ENCODE measurements at places on chromosomes 2 and 18. TPM values are rescaled to one million over a fixed set of nuclear protein-coding genes. Genes with fewer than 3 reads are reported as not detected.
A peak's percentile ranks its signal among the peaks of the same experiment; 100 is the strongest.

Gene PPP1R1C
- total RNA-seq, result 13.1 TPM

GRCh38 chr2:3243804-3244203, 133.8 kb downstream of the EIPR1 start:
- no peak overlapping the region for H3K27ac ChIP-seq
- no peaks in the 10 kb centered on the region for H3K27me3 ChIP-seq

- no peaks in the 10 kb centered on the region for H3K27me3 ChIP-seq
- DNase-seq, result no peak
- H3K36me3 ChIP-seq, result no peaks in the 10 kb centered on the region
- no peak overlapping the region for H3K27ac ChIP-seq
Observed at GRCh38 chr2:172177996-172178395, 75.3 kb upstream of the DLX2 start.

GRCh38 chr2:144597894-144598593, 78.1 kb upstream of the ZEB2 start:
- H3K27me3 ChIP-seq, result no peaks in the 10 kb centered on the region
- H3K36me3 ChIP-seq, result no peaks in the 10 kb centered on the region
- H3K4me1 ChIP-seq, result no peaks in the 10 kb centered on the region
- no peak for DNase-seq
- H3K4me3 ChIP-seq, result no peak overlapping the region
- H3K27ac ChIP-seq, result no peak overlapping the region

DNA sequence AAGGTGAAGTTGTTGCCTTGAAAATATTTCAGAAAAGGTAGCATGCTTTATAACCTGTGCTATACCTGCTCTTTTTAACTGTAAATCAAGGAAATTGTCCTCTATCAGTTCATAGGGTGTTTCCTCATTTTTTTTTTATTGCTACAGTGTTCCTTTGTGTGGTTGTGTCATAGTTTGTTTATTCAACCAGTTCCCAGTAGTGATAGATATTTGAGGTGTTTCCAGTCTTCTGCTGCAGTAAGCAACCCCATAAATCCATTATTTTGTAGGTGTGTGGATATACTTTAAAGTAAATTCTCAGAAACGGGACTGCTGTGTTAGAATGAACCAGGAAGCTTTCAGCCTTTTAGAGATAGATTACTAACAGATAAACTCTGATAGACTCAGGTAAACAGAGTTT, 39.6 kb downstream of the SEMA4F start:
- H3K4me3 ChIP-seq, result no peak overlapping the region
- no peaks in the 10 kb centered on the region for H3K36me3 ChIP-seq
- no peak overlapping the region for H3K27ac ChIP-seq
- no peaks in the 10 kb centered on the region for H3K4me1 ChIP-seq

GRCh38 chr2:236284208-236284607, 20.0 kb upstream of the ASB18 start:
- H3K4me3 ChIP-seq, result no peak overlapping the region
- H3K27ac ChIP-seq, result no peak overlapping the region
- no peaks in the 10 kb centered on the region for H3K4me1 ChIP-seq
- H3K27me3 ChIP-seq, result no peaks in the 10 kb centered on the region

GRCh38 chr18:77055429-77056300, 76.9 kb downstream of the MBP start:
- no peaks in the 10 kb centered on the region for H3K27me3 ChIP-seq
- no peak overlapping the region for H3K4me3 ChIP-seq
- peak; percentile 75 for DNase-seq
- H3K4me1 ChIP-seq, result no peaks in the 10 kb centered on the region
- no peaks in the 10 kb centered on the region for H3K36me3 ChIP-seq

- H3K36me3 ChIP-seq, result no peaks in the 10 kb centered on the region
- peaks cover 15% of the 10 kb centered on the region for H3K4me1 ChIP-seq
- peak overlapping the region; percentile 91 for H3K4me3 ChIP-seq
- DNase-seq, result peak; percentile 51
- H3K27me3 ChIP-seq, result no peaks in the 10 kb centered on the region
- H3K27ac ChIP-seq, result peak overlapping the region; percentile 62
Observed at GRCh38 chr2:70994009-70994698, 519 bp downstream of the TEX261 start.

GRCh38 chr2:84302513-84303412, 156.3 kb downstream of the SUCLG1 start:
- H3K27me3 ChIP-seq, result no peaks in the 10 kb centered on the region
- H3K27ac ChIP-seq, result no peak overlapping the region
- H3K4me1 ChIP-seq, result no peaks in the 10 kb centered on the region
- no peak overlapping the region for H3K4me3 ChIP-seq
- no peaks in the 10 kb centered on the region for H3K36me3 ChIP-seq

GRCh38 chr2:23589220-23589647, 204.3 kb downstream of the KLHL29 start:
- H3K27me3 ChIP-seq, result no peaks in the 10 kb centered on the region
- no peak overlapping the region for H3K4me3 ChIP-seq
- no peak overlapping the region for H3K27ac ChIP-seq
- no peaks in the 10 kb centered on the region for H3K36me3 ChIP-seq
- no peaks in the 10 kb centered on the region for H3K4me1 ChIP-seq

DNA sequence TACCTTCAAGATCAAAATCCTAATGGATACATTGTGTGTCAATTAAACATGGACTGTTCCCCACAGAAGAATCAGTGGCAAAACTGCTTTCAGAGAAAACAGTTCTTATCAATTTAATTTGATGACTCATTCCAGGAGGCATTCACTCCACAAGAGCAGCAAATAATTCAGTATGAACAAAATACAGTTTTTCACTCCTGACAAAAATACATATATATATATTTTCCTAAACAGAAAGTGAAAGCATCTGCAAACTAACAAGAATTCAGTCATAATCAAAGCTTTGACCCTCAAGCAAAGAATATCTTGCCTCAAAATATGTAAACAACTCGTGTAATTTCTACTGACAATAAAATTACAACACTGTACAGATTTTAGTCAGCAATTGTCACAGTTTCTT, 685.1 kb upstream of the SLC8A1 start:
- no peaks in the 10 kb centered on the region for H3K36me3 ChIP-seq
- no peak overlapping the region for H3K27ac ChIP-seq
- no peak overlapping the region for H3K4me3 ChIP-seq
- no peaks in the 10 kb centered on the region for H3K4me1 ChIP-seq
- DNase-seq, result no peak

GRCh38 chr2:216644842-216645635, 11.8 kb downstream of the IGFBP2 start:
- no peaks in the 10 kb centered on the region for H3K36me3 ChIP-seq
- no peak for DNase-seq
- H3K27ac ChIP-seq, result no peak overlapping the region
- no peaks in the 10 kb centered on the region for H3K27me3 ChIP-seq

- no peak overlapping the region for H3K4me3 ChIP-seq
- no peaks in the 10 kb centered on the region for H3K4me1 ChIP-seq
- no peak overlapping the region for H3K27ac ChIP-seq
- DNase-seq, result no peak
Observed at GRCh38 chr2:133334923-133335322, 233.3 kb downstream of the NCKAP5 start.

Gene C2orf72
- 167 TPM for total RNA-seq

DNA sequence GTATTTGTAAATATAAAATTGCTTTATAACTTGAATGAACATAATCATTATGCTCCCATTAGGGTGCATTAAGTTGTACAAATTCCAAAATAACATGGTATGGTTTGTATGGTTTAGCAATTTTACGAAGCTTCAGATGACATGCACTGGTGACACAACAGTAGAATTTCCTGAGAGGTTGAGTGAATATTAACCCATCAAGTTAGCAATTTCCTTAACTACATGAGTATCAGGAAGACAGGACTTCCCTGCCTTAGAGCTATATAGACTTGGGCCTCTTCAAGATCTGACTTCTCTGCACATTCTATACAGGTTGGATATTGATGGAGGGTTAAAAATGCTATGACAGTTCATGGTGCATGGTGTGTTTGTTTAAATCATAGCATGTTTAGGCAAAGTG, 60.2 kb downstream of the ZC3H6 start:
- no peak overlapping the region for H3K4me3 ChIP-seq
- no peaks in the 10 kb centered on the region for H3K36me3 ChIP-seq
- no peak for DNase-seq
- no peak overlapping the region for H3K27ac ChIP-seq

DNA sequence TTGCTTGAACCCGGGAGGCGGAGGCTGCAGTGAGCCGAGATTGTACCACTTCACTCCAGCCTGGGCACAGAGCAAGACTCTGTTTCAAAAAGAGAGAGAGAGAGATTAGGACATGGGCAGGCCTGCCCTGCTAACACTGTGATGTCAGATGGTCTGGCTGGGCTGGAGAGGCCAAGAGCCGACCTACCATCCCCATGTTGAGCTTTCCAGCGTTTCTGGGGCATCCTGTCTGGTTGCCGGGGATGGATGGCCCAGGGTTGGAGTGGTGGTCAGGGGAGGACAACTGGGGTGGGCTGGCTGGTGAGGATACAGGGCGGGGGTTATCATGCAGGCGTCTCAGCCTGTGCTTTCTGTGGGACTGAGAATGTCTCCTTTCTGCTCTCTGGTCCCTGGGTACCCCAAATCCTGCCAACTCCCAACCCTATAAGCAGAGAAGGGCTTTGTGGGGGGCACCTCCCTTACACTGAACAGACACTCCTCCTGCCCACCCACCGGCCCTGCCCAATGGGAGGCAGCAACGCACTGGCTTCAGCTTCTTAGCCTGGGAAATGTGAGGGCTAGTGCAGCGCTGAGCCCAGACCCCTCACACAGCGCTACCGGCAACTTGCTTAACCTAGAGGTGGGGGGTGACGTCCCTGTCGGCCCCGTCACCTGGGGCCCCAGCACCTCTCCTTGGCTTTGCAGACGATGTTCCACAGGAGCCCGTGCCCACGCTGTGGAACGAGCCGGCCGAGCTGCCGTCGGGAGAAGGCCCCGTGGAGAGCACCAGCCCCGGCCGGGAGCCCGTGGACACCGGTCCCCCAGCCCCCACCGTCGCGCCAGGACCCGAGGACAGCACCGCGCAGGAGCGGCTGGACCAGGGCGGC, 5.4 kb downstream of the SNORC start:
- H3K27ac ChIP-seq, result peak overlapping the region; percentile 89
- peak overlapping the region; percentile 62 for H3K4me3 ChIP-seq
- peaks cover 10% of the 10 kb centered on the region for H3K4me1 ChIP-seq
- peak; percentile 53 for DNase-seq
- no peaks in the 10 kb centered on the region for H3K36me3 ChIP-seq

- H3K27ac ChIP-seq, result peak overlapping the region; percentile 48
- no peaks in the 10 kb centered on the region for H3K36me3 ChIP-seq
- no peak for DNase-seq
- H3K27me3 ChIP-seq, result no peaks in the 10 kb centered on the region
- no peaks in the 10 kb centered on the region for H3K4me1 ChIP-seq
Observed at GRCh38 chr2:179272406-179273192, 8.0 kb upstream of the SESTD1 start.

- no peak overlapping the region for H3K27ac ChIP-seq
- H3K4me3 ChIP-seq, result no peak overlapping the region
- peaks cover 5% of the 10 kb centered on the region for H3K36me3 ChIP-seq
- DNase-seq, result no peak
- peaks cover 32% of the 10 kb centered on the region for H3K4me1 ChIP-seq
- H3K27me3 ChIP-seq, result no peaks in the 10 kb centered on the region
Observed at GRCh38 chr18:9133225-9133624, 3.4 kb upstream of the ANKRD12 start.

- no peak overlapping the region for H3K27ac ChIP-seq
- H3K27me3 ChIP-seq, result no peaks in the 10 kb centered on the region
- H3K4me3 ChIP-seq, result no peak overlapping the region
- DNase-seq, result no peak
- H3K4me1 ChIP-seq, result no peaks in the 10 kb centered on the region
- H3K36me3 ChIP-seq, result no peaks in the 10 kb centered on the region
Observed at GRCh38 chr2:218003281-218003944, 618 bp upstream of the TNS1 start.

DNA sequence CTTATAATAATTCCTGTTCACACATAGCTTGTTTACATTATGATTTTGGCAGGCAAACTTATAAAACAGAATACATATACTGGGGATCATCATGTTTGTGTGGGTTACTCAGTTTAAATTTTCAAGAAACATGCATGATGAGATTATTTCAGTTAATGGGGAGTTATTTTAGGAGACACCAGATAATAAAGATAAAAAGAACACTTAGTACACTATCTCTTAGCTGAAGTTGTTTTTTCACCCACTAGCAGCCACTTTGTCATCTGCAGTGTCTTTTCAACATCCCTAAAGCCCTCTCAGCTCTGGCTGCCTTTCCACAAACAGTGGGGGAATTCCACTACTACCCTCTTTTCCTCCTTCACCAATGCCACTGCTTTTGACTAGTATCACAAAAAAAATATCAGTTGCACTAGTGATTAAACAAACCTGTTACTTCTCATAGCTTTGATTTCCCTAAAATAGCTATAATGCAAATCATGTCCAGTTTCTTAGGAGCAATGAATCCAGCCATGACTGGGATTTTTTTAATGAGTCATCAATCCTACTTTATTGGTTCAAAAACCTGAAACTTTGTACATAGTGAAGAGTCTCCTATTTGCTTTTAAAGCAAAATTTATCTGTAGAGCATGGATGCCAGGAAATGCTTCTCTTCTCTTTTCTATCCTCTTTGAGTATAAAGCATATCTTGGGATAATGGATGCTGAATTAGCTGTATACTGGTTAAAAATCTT, 156.7 kb upstream of the TFPI start:
- DNase-seq, result no peak
- H3K27me3 ChIP-seq, result no peaks in the 10 kb centered on the region
- H3K4me1 ChIP-seq, result no peaks in the 10 kb centered on the region
- H3K27ac ChIP-seq, result no peak overlapping the region

DNA sequence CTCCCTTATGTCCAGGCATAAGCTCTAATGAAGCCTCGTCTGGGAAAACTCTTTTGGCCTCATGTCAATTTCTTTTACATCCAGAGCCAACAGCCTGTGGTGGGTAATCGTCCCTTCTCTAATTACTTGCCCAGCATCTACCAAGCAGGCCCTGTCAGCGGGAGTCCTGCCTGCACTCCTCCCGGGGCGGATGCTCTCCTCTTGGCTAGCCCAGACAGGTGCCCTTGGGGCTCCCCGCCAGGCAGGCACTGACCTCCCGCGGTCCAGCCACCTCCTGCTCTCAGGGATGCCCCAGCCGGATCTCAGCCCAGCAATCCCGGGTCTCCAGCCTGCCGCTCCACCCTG, 74.2 kb downstream of the NCAPH start:
- no peak for DNase-seq
- H3K4me1 ChIP-seq, result no peaks in the 10 kb centered on the region
- H3K36me3 ChIP-seq, result no peaks in the 10 kb centered on the region

DNA sequence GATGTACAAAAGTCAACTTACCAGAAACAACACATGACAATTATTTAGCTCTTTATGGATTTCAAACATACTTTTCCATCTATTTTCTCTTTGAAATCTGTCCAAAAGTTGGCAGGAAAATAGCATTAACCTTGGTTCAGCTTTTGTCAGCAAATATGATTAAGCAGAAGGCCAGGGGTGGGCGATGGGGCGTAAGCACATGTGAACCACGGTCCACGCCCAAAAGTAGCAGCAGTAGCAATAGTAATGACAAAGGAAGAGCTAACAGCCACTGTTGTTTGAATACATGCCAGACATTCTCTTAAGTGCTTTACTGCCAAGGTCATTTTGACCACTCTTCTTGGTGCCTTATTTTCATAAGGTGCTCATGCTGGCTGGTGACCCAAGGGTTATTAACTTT, 73.5 kb downstream of the ANTXR1 start:
- no peak overlapping the region for H3K4me3 ChIP-seq
- no peak for DNase-seq
- H3K27me3 ChIP-seq, result no peaks in the 10 kb centered on the region
- no peaks in the 10 kb centered on the region for H3K4me1 ChIP-seq
- no peaks in the 10 kb centered on the region for H3K36me3 ChIP-seq
- no peak overlapping the region for H3K27ac ChIP-seq

Gene PLCD4
- total RNA-seq, result 0.51 TPM

Gene CXCR4
- total RNA-seq, result 1.8 TPM
